ENCODE measurements at places on chromosomes 16 and 17. TPM values are rescaled to one million over a fixed set of nuclear protein-coding genes. Genes with fewer than 3 reads are reported as not detected.

GRCh38 chr16:22161999-22162655, at the start of gene SDR42E2:
Gene SDR42E2 (plus strand): TSS chr16:22162506. CDS start chr16:22165583, 3,077 bp downstream.
- DNase-seq: no peak

- no peak for DNase-seq
Measured at GRCh38 chr17:45225051-45225700, 3.5 kb downstream of the FMNL1 start.

- DNase-seq: no peak
Measured at GRCh38 chr16:83808573-83809014, 816 bp downstream of the HSBP1 start.

GRCh38 chr16:3878610-3879009, 1.9 kb downstream of the CREBBP start:
- DNase-seq: no peak

The KRT24 gene
- total RNA-seq: not detected

The IRX5 gene
- total RNA-seq: 0.99 TPM

The KRTAP2-1 gene
- not detected for total RNA-seq

All from pulmonary artery endothelial cell (primary cell).